NAMALWA (cell line): ENCODE measurements at places on chromosomes 7 and 10.

- peak; percentile 93 for DNase-seq
Measured at GRCh38 chr7:7681191-7681935, 37.0 kb downstream of the RPA3 start.

- DNase-seq = no peak
Measured at GRCh38 chr10:130438861-130439260, 302.7 kb downstream of the GLRX3 start.

GRCh38 chr7:141481971-141482370 is 69.2 kb upstream of the AGK start:
- no peak for DNase-seq

DNA sequence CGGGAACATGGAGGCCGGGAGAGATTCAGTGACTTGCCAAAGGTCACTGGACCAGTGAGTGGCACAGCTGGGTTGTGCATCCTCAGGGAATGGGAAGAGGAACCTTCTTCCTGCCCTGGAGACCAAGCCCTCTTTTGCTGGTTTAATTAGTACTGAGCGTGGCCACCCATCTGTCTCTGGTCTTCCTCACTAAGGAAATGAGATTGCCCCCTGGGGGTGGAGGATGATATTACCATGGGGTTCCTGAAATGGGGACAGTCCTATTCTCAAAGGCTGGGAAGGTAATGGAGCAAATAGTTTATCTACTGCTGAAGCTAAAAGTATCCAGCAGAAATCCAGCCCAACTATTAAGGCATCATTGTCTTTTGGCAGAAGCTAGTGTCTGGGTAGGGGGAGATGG is 98.6 kb upstream of the FGFR2 start:
- peak; percentile 69 for DNase-seq

DNA sequence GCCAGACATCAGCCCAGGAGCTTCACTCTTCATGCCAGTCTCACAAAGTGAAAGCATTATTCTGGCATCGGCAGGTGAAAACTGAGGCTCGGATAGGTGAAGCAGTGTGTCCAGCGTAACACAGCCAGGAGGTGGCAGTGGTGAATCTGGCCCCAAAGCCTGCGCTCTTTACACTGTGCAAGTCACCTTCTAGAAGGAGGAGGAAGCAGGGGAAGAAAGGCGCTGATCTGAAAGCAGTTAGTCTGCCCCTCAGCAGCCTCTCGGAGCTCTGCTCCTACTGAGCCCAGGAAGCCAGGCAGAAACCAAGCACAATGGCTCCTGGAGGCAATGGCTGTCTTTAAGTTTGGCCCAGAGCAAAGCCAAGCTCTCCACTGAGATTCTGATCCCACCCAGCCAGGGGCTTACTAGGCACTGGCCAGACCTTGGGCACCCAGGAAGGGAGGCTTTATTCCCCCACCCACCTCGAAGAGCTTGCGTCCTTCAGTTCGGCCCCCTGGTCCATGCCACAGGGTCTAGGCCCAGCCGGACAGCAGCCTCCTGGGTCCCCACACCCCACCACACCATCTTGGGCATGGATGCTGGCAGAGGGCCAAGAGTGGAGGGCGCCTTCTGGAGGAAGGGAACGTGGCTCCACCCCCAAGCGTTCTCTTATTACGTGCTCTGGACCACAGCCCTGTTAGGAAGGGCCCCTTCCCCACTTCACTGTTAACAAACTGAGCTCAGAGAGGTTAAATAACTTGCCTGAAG is 104.5 kb downstream of the GRID1 start:
- peak; percentile 66 for DNase-seq

- DNase-seq = no peak
Measured at GRCh38 chr10:123039632-123039930, 30.8 kb downstream of the ACADSB start.

GRCh38 chr10:97534746-97535367 is 36.1 kb downstream of the UBTD1 start:
- peak; percentile 58 for DNase-seq

GRCh38 chr7:64744680-64745079 is 49.5 kb upstream of the ZNF138 start:
- no peak for DNase-seq

- DNase-seq = no peak
Measured at GRCh38 chr10:72792288-72792687, 100.3 kb downstream of the MCU start.

DNA sequence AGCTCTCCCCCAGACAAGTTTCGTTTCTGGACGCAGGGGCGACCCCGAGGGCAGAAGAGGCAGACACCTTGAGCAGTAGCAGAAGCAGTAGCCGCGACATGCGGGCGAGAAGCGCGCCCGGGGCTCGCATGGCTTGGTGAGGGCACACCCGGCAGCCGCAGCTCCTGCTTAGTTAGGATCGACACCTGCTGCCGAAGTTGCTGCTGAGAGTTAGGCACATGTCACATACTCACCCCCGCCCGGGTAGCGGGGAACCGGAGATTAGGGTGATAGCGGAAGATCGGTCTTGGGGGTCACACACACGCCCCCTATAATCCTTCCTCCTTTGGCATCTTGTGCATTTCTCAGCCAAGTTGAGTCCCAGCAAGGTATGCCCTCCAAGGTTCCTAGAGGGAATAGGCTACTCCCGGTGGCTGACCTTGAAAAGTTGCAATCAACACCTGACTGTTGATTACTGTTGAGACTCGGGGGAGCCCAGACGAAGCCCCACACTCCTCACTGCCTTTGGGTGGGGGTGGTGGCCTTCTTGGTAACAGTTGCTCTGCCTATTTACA is 668 bp downstream of the GPR37 start:
- DNase-seq = peak; percentile 38

- peak; percentile 83 for DNase-seq
Measured at GRCh38 chr10:124740369-124741280, 3.6 kb downstream of the FAM53B start.

GRCh38 chr10:282294-283139 is 147.3 kb downstream of the ZMYND11 start:
- no peak for DNase-seq

- peak; percentile 19 for DNase-seq
Measured at GRCh38 chr10:59805014-59805413, 51.8 kb upstream of the MRLN start.

GRCh38 chr10:116877391-116877790 is 28.1 kb downstream of the ENO4 start:
- no peak for DNase-seq

DNA sequence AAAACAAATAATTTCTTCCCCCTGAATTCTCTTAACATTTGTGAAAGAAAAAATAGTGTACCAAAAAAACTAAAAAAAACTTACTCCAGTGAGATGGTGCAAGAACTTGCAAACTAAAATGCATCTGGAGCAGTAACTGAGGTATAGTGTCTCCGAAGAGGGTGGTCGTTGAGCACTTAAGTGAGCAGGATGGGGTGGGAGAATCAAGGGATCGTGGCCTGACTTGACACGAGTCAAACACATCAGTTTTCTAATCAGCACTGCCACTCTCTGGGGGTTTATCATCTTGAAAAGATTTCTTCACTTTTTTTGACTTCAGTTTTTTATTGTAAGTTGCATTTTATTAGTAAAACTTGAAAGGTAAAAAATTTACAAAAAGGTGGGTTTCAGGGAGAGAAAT is 2.5 kb downstream of the ZNF273 start:
- no peak for DNase-seq

GRCh38 chr10:60429084-60429849 is 39.6 kb upstream of the ANK3 start:
- DNase-seq = no peak

GRCh38 chr10:124236136-124236535 is 142.7 kb upstream of the CHST15 start:
- no peak for DNase-seq

DNA sequence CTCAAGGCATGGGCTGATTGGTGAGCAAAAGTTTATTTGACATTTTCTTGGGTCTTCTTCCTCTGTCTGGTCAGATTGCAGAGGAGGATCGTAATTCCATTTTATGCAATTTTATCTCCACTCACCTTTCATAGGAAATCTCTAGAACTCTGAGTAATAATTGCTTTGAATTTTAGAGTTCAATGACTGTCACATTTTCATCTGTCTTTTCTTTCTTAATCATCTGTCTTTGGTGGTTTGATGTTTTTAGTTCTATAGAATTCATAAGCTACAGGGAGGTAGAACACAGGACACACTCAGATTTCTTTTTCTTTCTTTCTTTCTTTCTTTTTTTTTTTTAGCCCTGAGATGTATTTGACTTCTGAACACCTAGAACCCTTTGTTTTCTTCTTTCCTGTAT is 11.6 kb downstream of the GATA3 start:
- DNase-seq = no peak

- DNase-seq = peak; percentile 78
Measured at GRCh38 chr7:150876817-150877526, 24.7 kb downstream of the AOC1 start.

- DNase-seq = no peak
Measured at GRCh38 chr7:96052860-96053470, 268.9 kb downstream of the SLC25A13 start.

DNA sequence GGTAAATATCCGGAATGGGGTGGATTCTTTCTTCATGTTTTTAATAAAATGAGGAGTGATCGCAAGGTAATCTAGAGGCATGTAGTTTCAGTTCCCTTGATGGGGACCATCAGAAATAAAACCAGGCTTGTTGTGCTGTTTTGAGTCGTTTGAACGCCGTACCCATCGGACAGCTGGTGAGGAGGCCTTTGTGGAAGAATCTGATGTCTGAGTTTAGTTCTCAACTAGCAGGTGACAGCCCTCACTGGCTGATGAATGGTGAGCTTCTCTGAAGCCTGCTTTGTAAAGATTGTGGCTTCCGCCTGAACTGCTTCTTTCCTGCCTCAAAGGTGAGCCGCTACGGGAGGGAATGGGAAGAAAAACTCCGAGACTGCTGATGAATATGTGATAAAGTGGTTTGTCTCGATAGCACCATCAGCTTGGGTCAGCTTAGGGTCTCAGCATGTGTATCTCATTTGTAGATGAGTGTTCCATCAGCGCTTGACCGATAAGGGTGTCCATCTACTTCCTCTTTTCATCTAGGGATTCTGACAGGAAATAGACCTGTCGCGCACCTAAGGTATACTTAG is 977 bp downstream of the TMEM248 start:
- peak; percentile 91 for DNase-seq

GRCh38 chr10:48495282-48496045 is 109.4 kb downstream of the ARHGAP22 start:
- no peak for DNase-seq

GRCh38 chr7:12358694-12359093 is 45.0 kb downstream of the VWDE start:
- DNase-seq = no peak

- DNase-seq = no peak
Measured at GRCh38 chr10:122446668-122447423, 7.6 kb upstream of the ARMS2 start.

- DNase-seq = peak; percentile 69
Measured at GRCh38 chr7:30968294-30968693, 4.5 kb downstream of the GHRHR start.

DNA sequence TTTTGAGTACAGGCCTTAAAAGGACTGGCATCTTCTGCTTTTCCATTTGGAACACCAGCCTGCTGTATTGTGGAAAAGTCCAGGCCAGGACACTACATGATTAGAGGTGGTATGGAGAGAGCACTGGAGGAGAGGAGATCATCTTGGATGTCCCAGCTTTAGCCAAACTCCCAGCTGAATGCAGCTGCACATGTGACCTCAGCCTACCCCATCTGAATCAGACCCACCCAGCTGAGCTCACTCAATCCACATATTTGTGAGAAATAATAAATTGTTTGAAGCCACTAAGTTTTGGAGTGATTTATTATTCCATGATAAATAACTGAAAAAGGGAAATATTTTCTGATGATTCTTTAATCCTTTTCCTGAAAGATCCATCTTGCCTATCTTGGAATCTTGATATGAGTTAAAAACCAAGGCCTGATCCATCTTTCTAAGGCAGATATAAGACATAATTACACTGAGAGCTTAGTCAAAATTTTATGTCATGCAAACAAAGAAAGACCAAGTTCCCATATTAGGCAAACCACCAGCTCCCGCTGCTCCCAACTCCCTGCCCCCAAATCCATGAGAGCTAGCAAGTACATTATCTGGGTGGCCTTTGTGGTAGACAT is 55.1 kb upstream of the TRIL start:
- no peak for DNase-seq

- no peak for DNase-seq
Measured at GRCh38 chr7:2803755-2804154, 40.4 kb downstream of the GNA12 start.

DNA sequence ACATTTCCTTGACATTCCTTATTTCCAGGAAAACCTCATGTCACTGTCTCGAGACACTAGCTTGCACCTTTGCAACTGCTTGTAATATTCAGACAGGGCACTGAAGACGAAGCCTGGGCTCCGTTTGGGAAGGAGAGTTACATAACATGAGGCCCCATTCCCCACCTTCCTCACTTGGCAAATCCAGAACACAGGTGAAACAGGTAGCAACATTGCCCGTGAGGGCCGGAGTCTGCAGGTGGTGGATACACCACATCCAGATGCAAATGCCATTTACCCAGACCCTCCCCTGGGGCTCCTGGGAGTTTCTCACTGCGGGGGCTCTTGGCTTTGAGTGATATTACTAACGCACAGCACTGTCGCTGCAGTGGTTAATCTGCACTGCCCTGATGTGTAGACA is 491.0 kb downstream of the PTPRN2 start:
- no peak for DNase-seq

- no peak for DNase-seq
Measured at GRCh38 chr7:17233603-17234002, 64.8 kb upstream of the AHR start.

- DNase-seq = no peak
Measured at GRCh38 chr7:155597753-155598140, 46.7 kb upstream of the RBM33 start.

DNA sequence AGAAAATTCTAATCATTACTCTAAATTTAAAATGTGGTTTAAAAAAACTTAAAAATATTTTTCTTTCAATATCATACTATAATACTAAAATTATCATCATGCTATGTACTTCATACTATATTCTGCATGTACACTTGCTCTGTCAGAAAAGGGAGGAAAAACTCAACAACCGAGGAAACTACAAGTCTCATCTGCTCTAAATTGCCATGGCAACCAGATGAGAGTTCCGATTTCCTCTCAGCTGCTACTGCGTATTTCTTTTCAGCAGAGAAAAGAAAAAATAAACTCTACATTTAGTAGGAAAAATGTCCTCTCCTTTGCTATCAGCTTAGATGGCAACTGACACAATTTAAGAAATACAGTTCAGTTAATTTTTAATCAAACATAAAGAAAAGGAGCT is 178.9 kb downstream of the SRPK2 start:
- no peak for DNase-seq

DNA sequence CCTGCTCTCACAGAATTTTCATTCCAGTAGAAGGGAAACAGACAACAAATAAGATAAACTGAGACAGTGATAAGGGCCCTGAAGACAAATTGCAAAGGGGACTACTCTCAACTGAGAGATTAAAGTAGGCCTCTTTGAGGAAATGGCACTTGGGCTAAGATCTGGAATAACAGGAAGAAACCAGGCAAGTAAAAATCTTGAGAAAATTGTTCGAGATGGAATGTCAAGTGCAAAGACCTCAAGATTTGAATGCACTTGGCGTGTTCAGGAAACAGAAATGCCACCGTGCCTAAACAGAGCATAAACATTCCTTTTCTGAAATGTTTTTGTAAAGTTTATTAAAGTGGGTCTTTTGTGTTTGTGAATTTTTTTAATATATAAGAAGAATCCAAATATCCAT is 10.7 kb downstream of the ARMH3 start:
- no peak for DNase-seq
